ENCODE measurements at places on chromosomes 13 and 19.

GRCh38 chr13:31035185-31035965, 102.9 kb downstream of the TEX26 start:
- no peak for DNase-seq

GRCh38 chr13:35292329-35292728, 184.2 kb downstream of the MAB21L1 start:
- DNase-seq, result no peak

- DNase-seq, result no peak
These were observed 8.5 kb upstream of the CCL25 start for GRCh38 chr19:8044018-8044417.

GRCh38 chr13:113742000-113742441, 17.0 kb upstream of the TMEM255B start:
- no peak for DNase-seq

GRCh38 chr13:94345374-94346195, 133.9 kb downstream of the DCT start:
- peak; percentile 54 for DNase-seq

DNA sequence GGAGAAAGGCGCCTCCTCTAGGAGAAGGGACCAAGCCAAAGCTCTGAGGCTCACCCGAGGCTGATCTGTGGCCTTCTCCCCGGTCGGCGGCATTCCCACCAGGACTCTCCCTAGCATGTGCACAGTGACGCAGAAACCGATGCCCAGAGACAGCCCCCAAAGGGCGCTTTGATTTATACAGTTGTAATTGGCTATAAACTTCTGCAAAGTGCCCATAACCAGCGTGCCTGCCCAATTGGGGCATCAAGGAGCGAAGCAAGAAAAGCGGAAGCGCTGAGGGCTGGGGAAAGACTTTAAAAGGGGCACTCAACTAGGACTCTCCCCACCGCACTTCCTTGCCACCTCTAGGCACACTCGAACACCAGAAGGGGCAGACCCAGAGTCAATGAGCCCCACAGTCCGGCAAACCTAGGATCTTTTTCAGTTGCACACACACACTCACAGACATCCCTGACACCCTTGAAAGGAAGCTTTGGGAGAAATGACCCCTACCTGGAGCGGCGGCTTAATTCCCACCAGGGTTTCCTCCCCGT, 1.8 kb downstream of the CDX2 start:
- DNase-seq, result no peak

DNA sequence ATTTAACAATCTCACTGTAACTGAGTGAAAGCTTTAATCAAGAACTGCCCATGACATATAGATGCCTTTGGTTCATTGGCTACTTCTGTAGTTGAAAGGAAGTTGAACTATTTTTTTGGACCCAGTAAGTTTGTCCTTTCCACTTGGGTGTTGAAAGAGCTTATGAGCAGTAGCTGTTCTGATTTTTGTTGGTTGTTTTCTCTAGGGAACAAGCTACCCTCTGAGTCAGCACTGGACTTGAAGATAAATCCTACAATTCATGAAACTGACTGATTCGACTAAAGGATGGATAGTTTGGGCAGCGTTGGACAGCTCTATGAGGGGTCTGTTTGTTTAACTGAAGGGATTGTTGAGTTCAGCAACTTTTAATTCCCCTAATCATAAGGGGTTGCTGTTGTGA, 101.0 kb downstream of the PAN3 start:
- peak; percentile 41 for DNase-seq

DNA sequence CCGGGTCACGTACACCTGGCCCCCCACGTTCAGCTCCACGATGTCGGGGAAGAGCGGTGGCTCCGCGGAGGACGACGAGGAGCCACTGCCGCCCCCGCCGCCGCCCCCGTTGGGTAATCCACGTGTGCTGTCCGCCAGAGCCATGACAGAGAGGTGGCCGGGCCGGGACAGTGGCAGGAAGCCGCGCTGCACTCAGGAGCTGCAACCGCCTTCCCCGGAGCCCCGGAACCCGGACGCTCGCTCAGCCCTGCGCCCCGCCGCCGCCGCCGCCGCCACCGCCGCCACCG, 257 bp downstream of the KCTD12 start:
- no peak for DNase-seq

- no peak for DNase-seq
These were observed 107.5 kb downstream of the PCCA start for GRCh38 chr13:100196375-100196774.
